ENCODE measurements at places on chromosomes 3 and 15. TPM values are rescaled to one million over a fixed set of nuclear protein-coding genes. Genes with fewer than 3 reads are reported as not detected.

The RGMA gene
- total RNA-seq, result 76.7 TPM

- H3K27me3 ChIP-seq, result no peaks in the 10 kb centered on the region
- H3K36me3 ChIP-seq, result peaks cover 23% of the 10 kb centered on the region
- H3K4me1 ChIP-seq, result no peaks in the 10 kb centered on the region
- no peak for DNase-seq
- no peak overlapping the region for H3K4me3 ChIP-seq
These were observed 43.9 kb downstream of the UBE3A start for GRCh38 chr15:25394898-25395297.

The C3orf20 gene
- total RNA-seq, result not detected

DNA sequence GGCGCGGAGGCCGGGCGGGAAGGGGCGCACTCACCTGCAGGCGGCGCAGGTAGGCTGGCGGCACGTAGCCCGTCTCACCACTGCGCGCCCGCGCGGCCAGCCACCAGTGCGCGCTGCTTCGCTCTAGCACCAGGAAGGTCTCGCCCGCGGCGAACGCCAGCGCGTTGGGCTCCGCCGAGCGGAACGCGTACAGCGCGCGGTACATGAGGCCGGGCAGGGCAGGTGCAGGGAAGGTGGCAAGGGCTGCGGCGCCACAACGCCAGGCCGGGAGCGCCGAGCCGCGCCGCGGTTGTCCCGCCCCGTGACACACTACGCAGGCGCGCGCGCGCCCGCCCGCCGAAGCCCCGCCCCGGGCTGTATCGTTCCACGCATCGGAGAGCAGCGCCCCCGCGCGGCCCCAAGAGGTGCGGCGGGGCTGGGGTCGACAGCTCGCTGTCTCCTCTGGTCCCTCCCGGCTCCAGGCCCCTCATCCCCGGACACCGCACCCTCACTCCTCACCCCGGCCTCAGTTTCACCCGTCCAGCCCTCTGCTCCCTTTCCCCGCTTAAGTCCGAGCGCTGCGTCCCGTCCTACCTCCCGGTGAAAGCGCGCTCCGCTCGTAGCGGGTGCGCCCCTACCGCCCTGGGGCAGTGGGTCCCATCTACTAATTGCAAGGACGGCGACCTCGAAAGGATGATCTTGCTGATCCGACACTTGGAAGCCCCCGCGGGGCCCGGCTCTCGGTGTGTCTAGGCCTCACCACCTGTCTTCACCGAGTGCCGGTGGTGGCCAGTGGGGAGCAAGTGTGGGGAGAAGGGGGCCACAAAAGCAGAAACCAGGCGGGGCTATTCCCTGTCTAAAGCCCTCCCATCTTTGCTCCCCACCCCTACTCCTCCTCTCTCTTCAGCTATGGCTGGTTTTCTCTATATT is at the start of gene NCKIPSD:
TSS of gene NCKIPSD (minus strand) at position 313 of the 909 bp plus-strand sequence. CDS start at position 205, 108 bp downstream.
- H3K4me3 ChIP-seq, result peak within 1 kb of the TSS; percentile 94
- peak within 1 kb of the TSS; percentile 86 for H3K27ac ChIP-seq
- H3K36me3 ChIP-seq, result peaks cover 49% of the 10 kb centered on the region

GRCh38 chr3:179666030-179666429 is 13.2 kb downstream of the USP13 start:
- no peaks in the 10 kb centered on the region for H3K36me3 ChIP-seq
- no peak overlapping the region for H3K27ac ChIP-seq
- no peaks in the 10 kb centered on the region for H3K4me1 ChIP-seq
- DNase-seq, result no peak
- H3K4me3 ChIP-seq, result no peak overlapping the region
- H3K27me3 ChIP-seq, result no peaks in the 10 kb centered on the region

DNA sequence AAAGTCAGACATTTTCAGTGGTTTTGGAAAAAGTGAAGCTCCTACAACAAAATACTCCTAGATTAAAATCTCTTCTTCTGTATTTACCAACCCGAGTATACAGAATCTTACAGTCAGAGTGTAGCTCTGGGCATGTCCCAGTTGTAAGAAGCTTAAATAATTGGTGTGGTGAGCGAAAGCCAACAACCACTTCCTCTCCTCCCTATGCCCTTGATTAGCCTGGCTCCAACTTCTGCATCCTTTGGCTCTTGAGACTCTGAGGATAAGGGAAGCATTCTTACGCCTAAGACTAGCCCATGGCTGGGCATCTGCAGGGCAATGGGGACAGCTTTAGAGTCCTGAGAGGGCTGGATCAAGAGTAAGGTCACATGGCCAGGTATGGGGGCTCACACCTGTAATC is 25.5 kb downstream of the RFT1 start:
- peaks cover 59% of the 10 kb centered on the region for H3K36me3 ChIP-seq
- H3K4me3 ChIP-seq, result no peak overlapping the region
- H3K27ac ChIP-seq, result no peak overlapping the region

DNA sequence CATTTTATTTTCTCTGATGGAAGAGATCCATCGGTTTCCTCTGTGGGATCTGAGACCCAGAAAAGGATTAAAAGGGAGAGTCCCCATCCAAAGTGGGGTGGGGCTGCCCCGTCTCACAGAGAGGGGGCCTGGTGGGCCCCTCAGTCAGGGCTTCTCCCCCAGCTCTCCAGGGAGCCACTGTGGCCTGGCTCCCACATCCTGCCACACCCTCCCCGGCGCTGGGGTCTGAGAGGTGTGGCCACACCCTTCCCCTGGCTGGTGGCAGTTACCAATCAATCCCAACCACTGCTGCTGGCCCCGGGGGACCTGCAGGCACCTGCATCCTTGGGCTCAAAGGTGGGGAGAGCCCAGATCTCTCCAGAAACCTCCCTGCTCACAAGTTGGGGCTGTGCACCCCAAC is 161.8 kb upstream of the IQSEC1 start:
- no peaks in the 10 kb centered on the region for H3K4me1 ChIP-seq
- no peak overlapping the region for H3K27ac ChIP-seq

The EMC7 gene
- total RNA-seq, result 51.0 TPM

DNA sequence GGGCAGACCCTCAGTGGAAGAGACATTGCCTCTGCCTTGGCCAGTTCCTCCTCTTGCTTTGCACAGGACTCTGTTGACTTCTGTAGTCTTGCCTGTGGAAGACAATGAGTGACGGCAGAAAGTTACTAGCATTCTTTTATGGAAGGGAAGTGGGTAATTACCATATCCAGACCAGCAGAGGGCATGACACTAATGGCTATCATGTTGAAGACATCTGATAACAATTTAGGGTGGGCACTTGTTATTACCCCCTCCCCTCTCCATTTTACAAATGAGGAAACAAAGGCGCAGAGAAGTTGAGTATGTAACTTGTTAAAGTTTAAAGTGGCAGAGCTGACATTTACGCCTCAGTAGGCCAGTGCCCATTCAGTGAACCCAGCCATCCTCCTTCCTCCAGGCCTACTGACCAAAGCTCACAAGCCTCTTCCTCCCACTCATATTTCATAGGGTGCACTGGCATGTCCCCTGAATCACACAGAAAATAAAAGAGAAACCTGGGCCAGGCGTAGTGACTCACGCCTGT is 48.2 kb upstream of the FMN1 start:
- no peaks in the 10 kb centered on the region for H3K4me1 ChIP-seq
- H3K36me3 ChIP-seq, result no peaks in the 10 kb centered on the region
- no peak for DNase-seq
- no peaks in the 10 kb centered on the region for H3K27me3 ChIP-seq
- H3K27ac ChIP-seq, result no peak overlapping the region

DNA sequence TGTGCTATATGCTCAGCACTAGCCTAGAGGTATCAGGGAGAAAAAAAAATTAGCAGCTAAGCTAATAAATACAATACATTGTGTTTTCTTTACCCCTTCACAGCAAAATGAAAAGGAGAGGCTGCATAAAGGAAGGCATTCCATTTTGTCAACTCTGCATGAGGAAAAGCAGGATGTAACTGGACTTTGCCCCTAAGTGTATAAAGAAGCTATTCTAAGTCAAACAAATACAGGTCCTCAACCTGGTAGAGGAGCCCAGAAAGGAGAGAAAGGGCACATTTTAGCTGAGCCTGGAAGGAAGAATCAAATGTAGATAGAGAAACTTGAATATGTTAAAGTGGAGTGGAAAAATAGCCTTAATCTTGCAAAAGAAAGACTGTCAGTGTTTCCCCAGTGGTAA is 89.0 kb upstream of the SPRED1 start:
- no peaks in the 10 kb centered on the region for H3K27me3 ChIP-seq
- H3K36me3 ChIP-seq, result no peaks in the 10 kb centered on the region
- no peak overlapping the region for H3K27ac ChIP-seq
- H3K4me1 ChIP-seq, result no peaks in the 10 kb centered on the region
- no peak for DNase-seq

GRCh38 chr3:5011555-5012256 is 32.5 kb downstream of the BHLHE40 start:
- no peak for DNase-seq
- no peak overlapping the region for H3K4me3 ChIP-seq
- H3K27me3 ChIP-seq, result no peaks in the 10 kb centered on the region
- no peaks in the 10 kb centered on the region for H3K36me3 ChIP-seq
